ENCODE measurements at places on chromosomes 1 and 21. TPM values are rescaled to one million over a fixed set of nuclear protein-coding genes. Genes with fewer than 3 reads are reported as not detected.

DNA sequence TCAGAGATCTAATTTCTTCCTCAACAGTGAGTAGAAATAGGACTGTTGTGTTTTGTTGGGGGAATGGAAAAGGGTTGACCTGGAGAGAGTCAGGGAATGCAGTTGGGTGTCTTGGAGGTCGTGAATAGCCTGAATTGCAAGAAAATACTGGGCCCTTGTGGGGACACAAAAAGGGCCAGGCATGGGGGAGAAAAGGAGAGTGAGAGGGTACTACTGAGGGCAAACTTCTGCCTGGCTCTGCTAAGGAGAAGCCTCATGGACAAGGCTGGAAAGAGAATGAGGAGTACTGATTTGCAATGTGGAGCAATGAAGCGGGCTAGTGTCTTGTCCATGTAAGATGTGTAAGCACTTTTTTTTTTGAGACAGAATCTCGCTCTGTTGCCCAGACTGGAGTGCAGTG is 96.2 kb upstream of the IRF2BP2 start:
- H3K27ac ChIP-seq, result no peak overlapping the region
- H3K27me3 ChIP-seq, result no peaks in the 10 kb centered on the region
- no peaks in the 10 kb centered on the region for H3K36me3 ChIP-seq
- no peak overlapping the region for H3K4me3 ChIP-seq
- no peak for DNase-seq

TCHHL1 gene
- not detected for total RNA-seq

- no peaks in the 10 kb centered on the region for H3K27me3 ChIP-seq
- H3K36me3 ChIP-seq, result no peaks in the 10 kb centered on the region
- no peak overlapping the region for H3K4me3 ChIP-seq
- no peak for DNase-seq
- H3K27ac ChIP-seq, result no peak overlapping the region
- H3K4me1 ChIP-seq, result no peaks in the 10 kb centered on the region
Measured at GRCh38 chr1:15299806-15300205, 52.8 kb downstream of the FHAD1 start.

DNA sequence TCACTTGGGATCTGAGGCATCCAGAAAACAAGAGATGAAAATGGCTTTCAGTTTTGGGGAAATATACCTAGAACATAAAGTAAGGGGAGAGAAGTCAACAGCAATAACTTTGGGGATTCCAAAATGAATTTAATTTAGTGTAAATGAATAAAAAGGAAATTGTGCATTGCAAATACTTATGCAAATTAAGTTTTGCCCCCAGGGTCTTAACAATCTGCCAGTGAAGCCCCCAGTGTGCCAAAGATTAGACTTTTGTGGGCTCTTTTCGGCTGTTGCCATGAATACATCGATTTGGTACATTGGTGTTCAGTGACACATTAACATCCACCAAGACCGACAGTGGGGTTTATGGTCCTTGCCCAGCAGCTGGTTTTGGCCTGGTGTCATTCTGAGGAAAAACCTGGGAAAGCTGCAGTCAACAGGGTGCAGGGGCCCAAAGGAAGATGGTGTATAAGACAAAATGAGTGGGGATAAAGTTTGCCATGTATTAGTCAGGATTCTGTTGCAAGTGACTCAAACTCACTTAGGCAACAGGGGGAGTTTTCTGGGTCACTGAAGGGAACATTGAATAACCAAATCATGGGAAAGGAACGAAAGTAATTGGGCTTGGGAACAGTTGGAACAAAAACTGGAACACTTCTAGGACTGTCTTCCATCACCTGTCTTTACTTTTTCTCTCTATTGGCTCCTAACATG is 30.2 kb upstream of the IGSF3 start:
- no peak overlapping the region for H3K4me3 ChIP-seq
- no peaks in the 10 kb centered on the region for H3K36me3 ChIP-seq
- peaks cover 4% of the 10 kb centered on the region for H3K4me1 ChIP-seq
- no peaks in the 10 kb centered on the region for H3K27me3 ChIP-seq
- DNase-seq, result no peak
- no peak overlapping the region for H3K27ac ChIP-seq

- H3K27me3 ChIP-seq, result no peaks in the 10 kb centered on the region
- no peak overlapping the region for H3K4me3 ChIP-seq
- H3K36me3 ChIP-seq, result no peaks in the 10 kb centered on the region
- DNase-seq, result no peak
Measured at GRCh38 chr1:8545078-8545477, 227.2 kb downstream of the SLC45A1 start.

- H3K36me3 ChIP-seq, result no peaks in the 10 kb centered on the region
- H3K4me3 ChIP-seq, result no peak overlapping the region
- H3K27me3 ChIP-seq, result peaks cover 7% of the 10 kb centered on the region
Measured at GRCh38 chr1:107776900-107777663, 187.9 kb downstream of the VAV3 start.

DNA sequence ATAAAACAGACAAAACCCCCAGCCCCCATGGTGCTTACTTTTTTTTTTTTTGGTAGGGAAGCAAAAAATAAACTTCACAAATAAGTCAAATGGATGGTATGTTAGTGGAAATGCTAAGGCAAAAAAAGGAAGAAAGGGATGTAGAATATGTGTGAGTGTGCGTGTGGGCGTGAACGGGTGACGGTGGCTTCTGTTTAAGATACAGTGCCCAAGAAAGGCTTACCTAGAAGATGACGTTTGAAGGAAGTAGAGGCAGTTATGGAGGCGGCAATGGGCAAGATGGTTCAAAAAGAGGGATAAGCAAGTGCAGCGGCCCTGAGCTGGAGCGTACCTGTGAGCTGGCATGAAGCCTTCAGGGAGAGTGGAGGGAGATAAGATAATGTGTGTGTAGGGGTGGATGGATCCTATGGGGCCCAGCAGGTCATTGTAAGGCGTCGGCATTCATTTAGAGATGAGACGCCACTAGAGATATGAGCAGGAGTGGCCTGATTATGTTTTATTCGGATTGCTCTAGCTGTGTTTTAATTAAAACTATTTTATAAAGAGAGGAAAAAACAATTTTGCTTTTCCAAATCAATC is 19.9 kb downstream of the LEPR start:
- H3K4me1 ChIP-seq, result no peaks in the 10 kb centered on the region
- H3K4me3 ChIP-seq, result no peak overlapping the region
- H3K36me3 ChIP-seq, result no peaks in the 10 kb centered on the region
- no peaks in the 10 kb centered on the region for H3K27me3 ChIP-seq

NTMT2 gene
- total RNA-seq, result not detected

DNA sequence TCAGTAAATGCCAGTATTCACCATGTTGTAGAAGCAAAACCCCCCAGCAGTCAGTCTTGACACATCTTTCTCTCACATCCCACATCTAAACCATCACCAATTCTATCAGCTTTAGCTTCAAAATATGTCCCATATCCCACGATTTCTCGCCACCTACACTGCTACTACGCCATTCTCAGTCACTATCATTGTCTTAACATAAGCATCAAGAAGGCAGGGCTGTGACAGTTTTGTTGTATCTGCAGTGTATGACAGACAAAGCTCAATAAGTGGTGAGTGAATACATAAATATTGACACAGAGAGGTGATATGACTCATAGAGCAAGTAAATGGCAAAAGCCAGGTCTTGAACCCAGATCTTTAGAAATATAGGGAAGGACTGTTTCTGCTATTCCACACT is 59.9 kb downstream of the JAK1 start:
- H3K36me3 ChIP-seq, result no peaks in the 10 kb centered on the region
- no peak overlapping the region for H3K4me3 ChIP-seq
- H3K4me1 ChIP-seq, result peaks cover 17% of the 10 kb centered on the region
- DNase-seq, result no peak
- H3K27ac ChIP-seq, result no peak overlapping the region
- H3K27me3 ChIP-seq, result no peaks in the 10 kb centered on the region

DNA sequence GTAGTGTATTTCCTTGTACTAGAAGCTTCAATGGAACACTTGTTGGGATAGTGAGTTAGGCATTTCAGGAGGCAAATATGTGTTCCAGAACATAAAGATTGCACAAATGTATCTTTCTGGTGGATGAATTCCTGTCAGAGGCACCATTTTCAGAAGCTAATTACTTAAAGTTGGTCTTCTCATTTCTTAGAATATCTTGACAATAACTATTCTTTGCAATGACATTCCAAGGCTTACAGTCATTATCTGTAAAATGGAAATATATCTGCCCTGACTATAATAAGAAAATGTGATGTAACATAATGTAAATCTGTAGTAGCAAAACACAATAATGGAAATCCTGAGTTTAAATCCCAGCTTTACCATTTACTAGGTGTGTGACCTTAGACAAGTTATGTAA is 2.7 kb downstream of the VCAM1 start:
- no peak for DNase-seq
- H3K4me1 ChIP-seq, result no peaks in the 10 kb centered on the region
- no peak overlapping the region for H3K27ac ChIP-seq
- H3K36me3 ChIP-seq, result no peaks in the 10 kb centered on the region
- H3K4me3 ChIP-seq, result no peak overlapping the region

- no peaks in the 10 kb centered on the region for H3K4me1 ChIP-seq
- no peaks in the 10 kb centered on the region for H3K27me3 ChIP-seq
- H3K36me3 ChIP-seq, result peaks cover 50% of the 10 kb centered on the region
- DNase-seq, result no peak
- H3K4me3 ChIP-seq, result no peak overlapping the region
Measured at GRCh38 chr21:37184784-37185593, 82.1 kb downstream of the VPS26C start.

- no peaks in the 10 kb centered on the region for H3K4me1 ChIP-seq
- H3K27ac ChIP-seq, result no peak overlapping the region
- H3K4me3 ChIP-seq, result no peak overlapping the region
- no peaks in the 10 kb centered on the region for H3K36me3 ChIP-seq
- no peaks in the 10 kb centered on the region for H3K27me3 ChIP-seq
Measured at GRCh38 chr1:218336328-218336727, 8.8 kb upstream of the TGFB2 start.

DNA sequence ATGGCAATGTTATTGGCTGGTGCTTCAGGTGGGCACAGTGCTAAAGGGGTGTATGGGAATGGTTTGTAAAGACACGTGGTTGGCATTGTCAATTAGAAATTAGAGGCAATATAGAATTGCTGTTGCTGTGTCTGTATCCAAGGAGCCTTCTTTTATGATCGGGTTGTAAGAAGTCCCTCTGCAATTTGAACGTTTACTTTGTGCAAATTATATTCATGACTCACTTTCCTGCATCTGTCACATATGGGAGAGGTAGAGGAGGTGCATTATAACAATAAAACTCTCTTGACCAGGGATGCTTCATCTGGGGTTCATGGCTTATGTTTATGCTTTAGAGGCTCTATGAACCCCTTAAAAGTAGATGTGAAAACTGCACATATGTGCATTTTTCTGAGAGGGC is 130.4 kb upstream of the DNAH14 start:
- no peaks in the 10 kb centered on the region for H3K27me3 ChIP-seq
- H3K36me3 ChIP-seq, result no peaks in the 10 kb centered on the region
- no peak overlapping the region for H3K27ac ChIP-seq
- no peak overlapping the region for H3K4me3 ChIP-seq

GRCh38 chr21:24994717-24995116 is 612.6 kb downstream of the MRPL39 start:
- H3K4me1 ChIP-seq, result no peaks in the 10 kb centered on the region
- H3K36me3 ChIP-seq, result no peaks in the 10 kb centered on the region
- no peaks in the 10 kb centered on the region for H3K27me3 ChIP-seq
- no peak overlapping the region for H3K4me3 ChIP-seq
- DNase-seq, result no peak

DNA sequence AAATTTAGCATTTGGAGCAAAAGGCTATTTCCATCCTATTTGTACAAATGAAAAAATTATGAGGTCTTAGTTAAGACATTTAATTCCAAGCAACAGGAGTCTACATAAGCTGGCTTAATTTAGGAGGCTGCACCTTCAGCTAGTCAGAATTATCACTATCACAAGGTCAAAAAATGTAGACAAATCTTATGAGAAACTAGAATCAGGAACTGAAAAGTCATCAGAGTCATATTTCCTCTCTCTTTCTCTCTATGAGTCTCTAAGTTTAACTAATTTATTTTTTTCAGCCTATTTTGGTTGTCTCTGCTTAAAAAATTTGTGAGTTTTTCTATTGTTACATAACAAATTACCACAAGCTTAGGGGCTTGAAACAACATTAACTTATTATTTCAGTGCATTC is 807.1 kb upstream of the PRMT6 start:
- DNase-seq, result no peak
- no peaks in the 10 kb centered on the region for H3K27me3 ChIP-seq
- no peaks in the 10 kb centered on the region for H3K4me1 ChIP-seq
- no peaks in the 10 kb centered on the region for H3K36me3 ChIP-seq
- H3K27ac ChIP-seq, result no peak overlapping the region

GRCh38 chr1:247273013-247273412 is 17.1 kb downstream of the VN1R5 start:
- no peak overlapping the region for H3K4me3 ChIP-seq
- H3K27ac ChIP-seq, result no peak overlapping the region
- DNase-seq, result no peak
- H3K36me3 ChIP-seq, result no peaks in the 10 kb centered on the region
- H3K27me3 ChIP-seq, result no peaks in the 10 kb centered on the region

DNA sequence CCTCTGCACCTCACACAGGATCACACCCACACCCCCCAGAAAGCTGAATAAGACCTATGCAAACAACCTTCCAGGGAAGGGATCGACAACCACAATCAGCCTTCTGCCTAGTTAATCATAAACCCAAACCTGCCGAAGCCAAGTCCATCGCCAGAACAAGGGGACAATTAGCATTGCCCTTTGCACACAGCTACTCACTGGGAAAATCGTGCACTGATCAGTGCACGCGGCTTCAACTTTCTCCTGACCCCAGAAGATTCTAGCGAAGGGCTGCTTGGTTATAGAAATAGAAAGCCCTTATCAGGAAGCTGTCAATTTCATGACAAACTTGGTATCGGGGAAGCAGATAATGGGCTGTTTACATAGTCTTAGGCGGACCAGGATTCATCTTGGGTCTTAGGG is 29.5 kb downstream of the RUNX1 start:
- peaks cover 3% of the 10 kb centered on the region for H3K4me1 ChIP-seq
- no peak for DNase-seq
- no peak overlapping the region for H3K4me3 ChIP-seq
- no peak overlapping the region for H3K27ac ChIP-seq
- no peaks in the 10 kb centered on the region for H3K36me3 ChIP-seq

IL10 gene
- total RNA-seq, result not detected

FAM177B gene
- not detected for total RNA-seq

DNA sequence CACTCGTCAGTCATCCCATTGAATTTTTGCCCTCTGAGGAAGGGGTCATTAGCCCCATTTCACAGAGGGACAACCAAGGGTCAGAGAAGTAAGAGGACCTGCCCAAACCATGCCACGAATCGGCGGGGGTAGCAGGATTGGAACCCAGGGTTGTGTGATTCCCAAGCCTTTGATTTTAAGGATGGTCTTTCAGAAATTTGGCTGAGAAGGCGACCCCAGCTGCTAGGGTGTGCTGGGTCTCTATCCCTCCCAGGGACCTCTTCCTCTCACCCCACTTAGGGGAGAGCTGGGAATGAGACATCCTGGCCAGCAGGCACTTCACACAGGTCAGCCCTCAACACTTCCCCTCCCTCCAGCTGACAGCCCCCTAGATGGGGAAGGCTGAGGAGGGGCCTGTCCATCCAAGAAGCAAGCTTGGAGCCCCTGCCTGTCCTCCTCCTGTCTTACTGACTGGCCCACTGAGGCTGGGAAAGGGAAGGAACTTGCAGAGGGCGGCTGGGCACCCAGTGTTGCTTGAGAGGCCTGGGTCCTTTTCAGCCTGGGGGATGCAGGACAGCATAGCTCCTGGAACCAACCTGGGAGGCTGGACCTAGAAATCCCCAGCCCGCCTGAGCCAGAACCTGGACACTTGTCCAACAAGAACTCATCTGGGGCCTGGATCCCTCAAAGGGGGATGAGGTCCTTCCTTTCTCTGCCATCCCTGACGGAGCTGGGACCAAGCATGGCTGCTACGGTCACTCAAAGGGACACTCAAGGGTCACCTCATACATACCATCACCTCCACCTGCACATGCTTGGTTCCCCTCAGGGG is 1.7 kb downstream of the SDC3 start:
- H3K4me3 ChIP-seq, result peak overlapping the region; percentile 76
- H3K36me3 ChIP-seq, result no peaks in the 10 kb centered on the region
- DNase-seq, result no peak
- H3K4me1 ChIP-seq, result peaks cover 44% of the 10 kb centered on the region
- no peaks in the 10 kb centered on the region for H3K27me3 ChIP-seq
- no peak overlapping the region for H3K27ac ChIP-seq

RHD gene
- total RNA-seq, result not detected
